ENCODE measurements at places on chromosomes 13 and 19.

DNA sequence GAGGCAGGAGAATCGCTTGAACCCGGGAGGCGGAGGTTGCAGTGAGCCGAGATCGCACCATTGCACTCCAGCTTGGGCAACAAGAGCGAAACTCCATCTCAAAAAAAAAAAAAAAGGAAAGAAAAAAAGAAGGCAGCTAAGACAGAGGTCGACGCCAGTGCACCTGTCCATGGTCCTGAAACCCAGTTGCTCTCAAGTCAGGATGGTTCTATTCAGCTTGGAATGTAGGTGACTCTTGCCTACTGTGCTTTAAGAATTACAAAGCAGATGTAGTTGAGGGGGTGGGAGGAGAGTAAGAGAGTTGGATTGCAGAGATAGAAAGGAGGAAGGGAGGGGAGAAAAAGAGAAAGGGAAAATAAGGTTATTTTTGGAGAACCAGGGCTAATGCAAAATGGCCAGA lies 18.7 kb downstream of the CACNG7 start:
- DNase-seq, result no peak

- peak; percentile 89 for DNase-seq
Observed at GRCh38 chr19:12840091-12841079, 2.1 kb downstream of the MAST1 start.

DNA sequence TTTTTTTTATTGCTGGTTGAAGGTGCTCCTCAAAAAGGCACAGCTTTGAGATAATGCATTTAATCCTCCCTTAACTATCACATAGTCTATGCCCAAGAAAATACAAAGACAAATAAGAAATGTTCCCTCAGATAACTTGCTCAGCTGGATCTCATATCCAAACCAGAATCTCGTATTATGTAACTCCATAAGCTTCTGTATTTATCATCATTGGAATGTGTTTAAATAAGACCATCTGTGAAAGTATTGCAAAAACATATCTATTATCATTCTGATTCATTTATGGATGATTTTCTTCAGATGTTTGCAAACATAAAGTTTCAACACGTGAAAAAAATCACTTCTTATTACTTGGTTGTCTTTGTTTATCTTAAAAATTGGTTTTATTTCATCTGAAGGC lies 190.9 kb downstream of the IRS2 start:
- DNase-seq, result no peak

- DNase-seq, result no peak
Observed at GRCh38 chr19:49098795-49099194, 13.5 kb downstream of the SNRNP70 start.

DNA sequence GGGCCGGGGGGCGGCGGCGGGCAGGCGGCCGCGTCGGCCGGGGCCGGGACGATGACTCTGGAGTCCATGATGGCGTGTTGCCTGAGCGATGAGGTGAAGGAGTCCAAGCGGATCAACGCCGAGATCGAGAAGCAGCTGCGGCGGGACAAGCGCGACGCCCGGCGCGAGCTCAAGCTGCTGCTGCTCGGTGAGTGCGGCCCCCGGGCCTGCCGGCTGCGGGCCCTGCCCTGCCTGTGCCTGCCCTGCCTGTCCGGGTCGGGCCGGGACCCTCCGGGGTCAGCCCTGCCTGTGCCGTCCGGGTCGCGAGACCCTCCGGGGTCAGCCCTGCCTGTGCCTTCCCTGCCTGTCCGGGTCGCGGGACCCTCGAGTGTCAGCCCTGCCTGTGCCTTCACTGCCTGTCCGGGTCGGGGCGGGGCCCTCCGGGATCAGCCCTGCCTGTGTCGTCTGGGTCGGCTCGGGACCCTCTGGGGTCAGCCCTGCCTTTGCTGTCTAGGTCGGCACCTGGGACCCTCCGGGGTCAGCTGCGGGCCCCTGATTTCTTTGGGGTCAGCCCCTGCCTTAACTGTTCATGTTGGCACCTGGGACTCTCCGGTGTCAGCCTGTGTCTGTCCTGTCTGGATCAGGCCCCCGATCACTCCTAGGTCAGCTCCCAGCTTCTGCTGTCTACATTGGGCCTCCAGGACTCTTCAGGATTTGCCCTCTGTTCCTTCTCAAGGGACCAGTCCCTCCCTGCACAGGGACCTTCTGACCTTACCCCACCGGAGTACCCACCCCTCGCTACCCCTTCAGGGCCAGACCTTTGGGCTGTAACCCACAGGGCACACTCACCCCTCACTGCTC lies 659 bp downstream of the GNA11 start:
- no peak for DNase-seq

DNA sequence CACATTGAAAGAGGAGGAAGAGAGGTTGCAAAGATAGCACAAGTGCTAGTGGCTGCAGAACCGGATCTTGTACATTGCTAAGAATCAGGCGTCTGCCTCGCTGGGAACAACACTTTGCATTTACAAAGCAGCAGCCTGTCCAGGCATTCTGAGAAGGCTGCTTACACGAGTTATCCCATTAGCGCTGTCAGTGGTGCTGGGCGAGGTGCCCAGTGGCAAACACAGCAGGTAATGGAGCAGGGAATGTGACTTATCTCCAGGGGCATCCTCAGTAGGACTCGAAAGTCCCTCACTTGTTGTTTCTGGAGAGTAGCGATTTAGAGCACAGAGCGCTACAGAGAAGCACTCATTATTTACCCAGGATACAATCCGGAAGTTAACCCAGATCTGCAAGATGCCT lies 209.6 kb downstream of the OLFM4 start:
- DNase-seq, result no peak

GRCh38 chr19:42421591-42422031 lies 5.6 kb downstream of the LIPE start:
- no peak for DNase-seq

All from NCI-H1048 (cell line).